ENCODE measurements at places on chromosomes 7 and 10.
A peak's percentile ranks its signal among the peaks of the same experiment; 100 is the strongest.

GRCh38 chr10:5293691-5294550 is 70.8 kb upstream of the UCN3 start:
- DNase-seq: no peak
- peak overlapping the region; percentile 28 for H3K27ac ChIP-seq
- H3K36me3 ChIP-seq: no peaks in the 10 kb centered on the region
- no peaks in the 10 kb centered on the region for H3K27me3 ChIP-seq
- no peak overlapping the region for H3K4me3 ChIP-seq

DNA sequence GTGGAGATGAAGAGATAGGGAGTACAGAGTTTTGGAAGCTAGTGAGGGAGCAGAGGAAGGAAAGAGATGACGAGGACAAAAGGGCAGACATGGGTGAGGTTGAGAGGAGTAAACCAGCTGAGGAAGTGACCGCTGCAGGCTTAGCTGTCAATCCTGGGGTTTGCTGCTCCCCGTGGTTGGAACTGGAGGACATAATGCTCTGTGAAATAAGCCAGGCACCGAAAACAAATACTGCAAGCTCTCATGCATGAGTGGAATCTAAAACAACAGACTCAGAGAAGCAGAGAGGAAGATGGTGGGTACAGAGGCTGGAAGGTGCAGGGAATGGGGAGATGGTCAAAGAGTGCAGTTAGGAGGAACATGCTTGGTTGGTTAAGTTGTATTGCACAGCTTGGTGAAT is 482.2 kb upstream of the C7orf33 start:
- H3K27me3 ChIP-seq: no peaks in the 10 kb centered on the region
- no peak overlapping the region for H3K4me3 ChIP-seq
- DNase-seq: no peak
- H3K27ac ChIP-seq: no peak overlapping the region

DNA sequence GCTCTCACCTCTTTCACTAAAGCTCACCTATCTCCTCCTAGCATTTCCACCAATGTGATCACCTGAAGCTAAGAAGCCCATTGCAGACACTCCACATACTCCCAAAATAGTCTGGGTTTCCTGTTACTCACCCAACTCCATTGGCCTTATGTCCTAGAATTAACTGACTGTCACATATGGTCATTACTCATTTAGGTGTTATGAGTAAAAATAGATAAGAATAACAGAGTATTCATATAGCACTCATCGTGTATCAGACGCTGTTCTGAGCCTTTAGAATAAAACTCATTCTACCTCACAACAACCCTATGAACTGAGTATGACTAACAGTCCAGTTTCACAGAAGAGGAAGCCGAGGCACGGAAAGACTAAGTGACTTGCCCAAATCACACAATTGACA is 174.2 kb upstream of the NPVF start:
- H3K4me1 ChIP-seq: no peaks in the 10 kb centered on the region
- peaks cover 38% of the 10 kb centered on the region for H3K27me3 ChIP-seq
- no peak overlapping the region for H3K27ac ChIP-seq
- no peak overlapping the region for H3K4me3 ChIP-seq

- no peaks in the 10 kb centered on the region for H3K4me1 ChIP-seq
- no peak for DNase-seq
- no peak overlapping the region for H3K4me3 ChIP-seq
- H3K36me3 ChIP-seq: no peaks in the 10 kb centered on the region
- no peak overlapping the region for H3K27ac ChIP-seq
Observed at GRCh38 chr10:98077223-98077622, 46.8 kb upstream of the CRTAC1 start.

DNA sequence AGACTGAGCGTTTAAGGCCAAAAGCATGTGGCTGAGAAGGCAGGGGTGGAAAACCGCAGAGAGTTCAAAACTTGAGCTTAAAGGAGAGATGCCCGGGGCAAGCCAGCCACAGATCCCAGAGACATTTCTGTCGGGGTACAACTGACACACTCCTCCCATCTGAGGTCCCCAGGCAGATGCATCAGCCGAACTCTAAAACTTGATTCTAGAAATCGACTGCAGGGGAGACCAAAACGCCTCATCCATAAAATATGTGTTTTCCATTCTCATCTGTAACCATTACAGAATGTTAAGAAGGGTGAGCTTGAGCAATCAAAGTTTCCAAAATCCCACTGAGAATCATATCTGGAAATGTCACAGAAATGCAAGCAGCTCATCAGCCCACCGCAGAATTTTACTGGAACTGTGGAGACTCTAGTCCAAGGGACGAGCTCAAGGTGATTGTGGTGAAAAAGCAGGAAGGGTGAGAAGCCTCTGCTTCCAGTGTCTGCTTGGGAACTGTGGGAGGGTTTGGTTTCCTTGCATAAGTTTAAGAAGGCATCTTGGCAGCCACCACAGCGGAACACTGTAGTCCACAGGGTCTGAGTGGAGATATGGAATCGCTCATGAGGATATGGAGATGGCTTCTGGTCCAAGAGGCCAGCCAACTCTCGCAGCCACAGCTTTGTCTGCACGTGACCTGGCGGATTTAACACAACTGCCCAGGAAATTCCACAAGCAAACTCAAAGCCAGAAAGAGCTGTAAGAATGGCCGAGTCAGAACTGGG is 249.2 kb downstream of the SFMBT2 start:
- DNase-seq: no peak
- H3K27me3 ChIP-seq: no peaks in the 10 kb centered on the region
- H3K4me1 ChIP-seq: no peaks in the 10 kb centered on the region
- no peak overlapping the region for H3K4me3 ChIP-seq

DNA sequence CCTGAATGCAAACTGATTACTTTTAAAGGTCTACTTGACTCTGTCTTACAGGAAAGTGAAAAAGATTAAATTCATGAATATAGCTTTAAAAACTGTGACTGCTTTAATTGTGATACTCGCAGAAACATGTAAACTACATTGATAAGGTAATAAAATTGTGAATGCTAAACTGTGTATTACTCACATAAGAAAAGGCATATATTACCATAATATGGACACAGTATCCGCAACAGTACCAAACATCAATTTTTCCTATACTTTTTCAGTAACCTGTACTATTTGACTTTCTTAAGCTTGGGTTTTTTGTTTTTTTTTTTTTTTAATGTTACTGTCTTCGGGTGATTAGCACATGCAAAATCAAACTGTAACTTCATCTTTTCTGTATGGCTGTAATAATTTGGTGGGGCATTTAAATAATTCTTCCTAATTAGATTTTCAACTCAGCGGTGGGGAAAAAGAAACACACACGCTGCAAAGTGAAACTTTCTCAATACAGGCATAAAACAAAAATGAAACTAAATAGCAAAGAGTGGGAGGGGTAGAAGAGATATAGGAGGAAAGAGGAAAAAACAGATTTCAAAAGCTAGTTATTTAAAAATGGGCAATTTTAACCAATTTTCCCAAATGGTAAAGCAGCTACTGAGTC is 23.2 kb downstream of the NT5C3A start:
- H3K36me3 ChIP-seq: no peaks in the 10 kb centered on the region
- H3K27me3 ChIP-seq: no peaks in the 10 kb centered on the region
- peak overlapping the region; percentile 74 for H3K4me3 ChIP-seq
- H3K4me1 ChIP-seq: peaks cover 45% of the 10 kb centered on the region

Measured in osteocyte (in vitro differentiated cells).